ENCODE measurements at places on chromosomes 4 and X.

GRCh38 chrX:66071126-66071525 lies 31.2 kb upstream of the VSIG4 start:
- no peak for DNase-seq

- DNase-seq, result no peak
Observed at GRCh38 chrX:111743316-111743715, 62.3 kb downstream of the ALG13 start.

DNA sequence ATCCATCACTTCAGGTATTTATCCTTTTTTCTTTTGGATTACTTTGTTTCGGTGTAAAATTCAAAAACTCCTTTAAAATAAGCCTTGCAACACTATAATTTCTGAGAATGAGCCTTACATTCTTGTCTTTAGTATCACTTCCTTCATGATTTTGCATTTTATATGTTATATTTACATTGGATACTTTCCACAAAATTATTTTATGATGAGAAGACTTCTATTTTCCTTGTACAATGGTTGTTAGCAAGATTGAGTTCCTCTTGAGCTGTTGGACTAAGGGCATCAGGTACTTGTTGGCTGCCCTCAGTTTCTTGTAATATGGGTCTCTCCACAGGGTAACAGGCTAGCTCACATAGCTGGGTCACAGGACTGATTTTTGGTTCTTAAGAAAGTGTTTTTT lies 22.7 kb upstream of the HPGDS start:
- DNase-seq, result no peak

GRCh38 chr4:117376692-117377091 lies 291.3 kb upstream of the TRAM1L1 start:
- no peak for DNase-seq

- no peak for DNase-seq
Observed at GRCh38 chrX:17812763-17813162, 48.3 kb downstream of the RAI2 start.

GRCh38 chr4:79917246-79917645 lies 155.8 kb downstream of the ANTXR2 start:
- peak; percentile 16 for DNase-seq

DNA sequence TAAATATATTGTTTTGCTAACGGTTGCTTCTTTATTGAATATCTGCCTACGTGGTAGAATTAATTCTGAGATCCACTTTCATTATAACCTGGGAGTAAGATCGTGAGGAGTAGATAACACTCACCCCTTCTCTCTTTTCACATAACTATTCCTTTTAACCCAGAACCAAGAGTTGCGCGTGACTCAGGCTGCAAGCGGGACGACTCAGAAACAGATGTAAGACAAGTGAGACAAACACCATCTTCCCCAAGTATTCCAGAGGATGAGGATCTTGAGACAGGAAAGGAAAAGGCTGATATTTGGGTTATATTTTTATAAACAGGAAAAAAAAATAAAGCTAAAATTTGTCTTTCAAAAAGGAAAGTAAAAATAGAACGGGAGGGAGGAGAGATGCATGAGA lies 318.8 kb upstream of the NOCT start:
- DNase-seq, result no peak

- DNase-seq, result no peak
Observed at GRCh38 chrX:15877380-15877779, 22.8 kb upstream of the AP1S2 start.

DNA sequence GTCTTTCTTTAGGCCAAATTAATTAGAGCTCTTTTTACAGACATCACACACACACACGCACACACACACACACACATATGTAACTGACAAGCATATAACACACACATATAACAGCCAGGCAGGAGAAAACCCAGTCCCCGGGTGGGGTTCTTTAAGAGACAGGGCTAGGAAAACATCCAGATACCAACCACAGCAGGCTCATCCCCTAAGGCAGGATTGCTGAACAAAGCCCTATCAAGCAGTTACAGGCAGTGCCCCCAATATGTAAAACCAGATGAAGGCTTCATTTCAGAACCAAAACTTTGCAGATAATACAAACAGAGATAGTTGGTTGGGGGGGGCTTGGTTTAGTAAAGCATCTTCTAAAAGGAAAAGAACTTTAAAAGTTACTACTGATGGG lies 18.0 kb upstream of the FAM47E start:
- DNase-seq, result no peak

DNA sequence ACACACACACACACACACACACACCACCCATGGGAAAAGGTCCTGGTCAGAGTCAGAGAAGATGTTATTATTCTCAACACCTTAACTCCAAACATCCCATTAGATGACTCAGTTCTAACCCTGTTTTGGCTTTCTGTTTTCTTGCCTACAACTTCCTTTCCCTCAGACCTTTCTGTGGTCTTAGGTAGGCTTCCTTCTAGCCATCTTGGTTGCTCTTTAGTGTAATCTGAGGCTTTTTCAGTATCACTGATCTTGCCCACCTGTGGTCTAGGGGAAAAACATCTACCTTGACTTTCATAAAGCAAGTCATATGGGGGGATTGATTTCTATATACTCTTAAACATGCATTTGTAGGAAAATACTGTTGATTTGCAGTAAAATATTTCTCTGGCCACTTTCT lies 56.9 kb downstream of the ATG4A start:
- no peak for DNase-seq

- no peak for DNase-seq
Observed at GRCh38 chr4:139018971-139019758, 3.6 kb downstream of the NOCT start.

DNA sequence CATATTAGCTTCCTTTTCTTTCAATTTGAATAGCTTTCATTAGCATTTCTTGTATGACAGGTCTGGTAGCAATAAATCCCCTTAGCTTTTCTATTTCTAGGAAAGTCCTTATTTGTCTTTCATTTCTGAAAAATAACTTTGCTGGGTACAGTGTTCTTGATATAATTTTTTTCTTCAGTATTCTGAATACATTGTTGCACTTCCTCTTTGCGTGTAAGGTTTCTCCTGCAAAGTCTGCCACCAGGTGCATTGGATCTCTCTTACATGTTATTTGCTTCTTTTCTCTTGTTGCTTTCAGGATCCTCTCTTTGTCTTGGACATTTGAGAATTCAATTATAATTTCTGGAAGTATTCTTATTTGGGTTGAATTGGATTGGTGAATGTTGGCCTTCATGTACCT lies 663.7 kb downstream of the GRXCR1 start:
- DNase-seq, result no peak

- no peak for DNase-seq
Observed at GRCh38 chrX:53939127-53939526, 105.1 kb downstream of the PHF8 start.

DNA sequence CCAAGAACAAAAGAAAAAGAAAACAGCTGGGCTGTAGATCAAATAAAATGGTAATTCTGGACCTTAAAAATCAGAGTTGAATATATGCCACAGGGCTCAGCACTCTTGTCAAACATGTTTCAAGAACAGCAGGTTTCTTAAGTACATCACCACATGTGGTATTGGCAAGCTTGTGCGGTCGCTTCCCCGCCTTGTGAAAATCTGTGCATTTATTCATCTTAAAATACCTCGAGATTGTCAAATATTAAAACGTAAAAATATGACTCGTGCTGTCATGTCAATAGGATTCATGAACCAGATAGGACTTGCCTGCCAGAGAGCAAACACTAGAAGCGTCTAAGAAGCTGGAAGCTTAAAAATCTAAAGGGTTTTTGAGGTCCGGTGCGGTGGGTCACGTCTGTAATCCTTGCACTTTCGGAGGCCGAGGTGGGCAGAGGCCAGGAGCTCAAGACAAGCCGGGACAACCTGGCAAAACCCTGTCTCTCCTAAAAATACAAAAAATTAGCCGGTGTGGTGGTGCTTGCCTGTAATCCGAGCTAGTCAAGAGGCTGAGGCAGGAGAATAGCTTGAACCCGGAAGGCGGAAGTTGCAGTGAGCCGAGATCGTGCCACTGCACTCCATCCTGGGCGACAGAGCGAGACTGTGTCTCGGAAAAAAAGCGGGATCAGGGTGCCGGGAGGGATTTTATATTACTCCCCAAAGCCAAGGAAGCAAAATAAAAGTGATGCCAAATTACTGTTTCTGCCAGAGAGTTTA lies 40.2 kb upstream of the TMEM154 start:
- no peak for DNase-seq

GRCh38 chr4:2836391-2836859 lies 7.2 kb upstream of the ADD1 start:
- DNase-seq, result no peak

DNA sequence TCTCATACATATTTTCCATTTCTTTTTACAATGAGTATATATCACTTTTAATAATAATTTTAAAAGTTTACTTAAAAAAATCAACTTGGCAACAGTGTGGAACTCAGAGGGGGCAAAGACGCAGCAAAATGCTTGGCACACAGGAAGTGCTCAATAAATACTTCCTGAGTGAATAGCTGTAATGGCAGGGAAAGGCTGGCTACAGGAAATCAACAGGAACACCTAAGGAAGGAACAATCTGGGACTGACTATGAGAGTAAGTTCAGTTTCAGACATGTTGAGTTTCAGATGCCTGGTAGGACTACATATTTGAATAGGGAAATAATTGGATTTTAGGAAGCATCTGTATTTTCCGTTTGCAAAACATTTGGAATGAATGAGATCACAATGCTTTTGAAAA lies 137.6 kb downstream of the SCLT1 start:
- no peak for DNase-seq

- no peak for DNase-seq
Observed at GRCh38 chr4:38182334-38182998, 222.3 kb downstream of the PTTG2 start.

- no peak for DNase-seq
Observed at GRCh38 chrX:21610168-21610567, 48.0 kb downstream of the KLHL34 start.

- DNase-seq, result no peak
Observed at GRCh38 chr4:108159845-108160244, 8.9 kb downstream of the LEF1 start.

- no peak for DNase-seq
Observed at GRCh38 chrX:15430584-15430983, 46.4 kb upstream of the VEGFD start.

DNA sequence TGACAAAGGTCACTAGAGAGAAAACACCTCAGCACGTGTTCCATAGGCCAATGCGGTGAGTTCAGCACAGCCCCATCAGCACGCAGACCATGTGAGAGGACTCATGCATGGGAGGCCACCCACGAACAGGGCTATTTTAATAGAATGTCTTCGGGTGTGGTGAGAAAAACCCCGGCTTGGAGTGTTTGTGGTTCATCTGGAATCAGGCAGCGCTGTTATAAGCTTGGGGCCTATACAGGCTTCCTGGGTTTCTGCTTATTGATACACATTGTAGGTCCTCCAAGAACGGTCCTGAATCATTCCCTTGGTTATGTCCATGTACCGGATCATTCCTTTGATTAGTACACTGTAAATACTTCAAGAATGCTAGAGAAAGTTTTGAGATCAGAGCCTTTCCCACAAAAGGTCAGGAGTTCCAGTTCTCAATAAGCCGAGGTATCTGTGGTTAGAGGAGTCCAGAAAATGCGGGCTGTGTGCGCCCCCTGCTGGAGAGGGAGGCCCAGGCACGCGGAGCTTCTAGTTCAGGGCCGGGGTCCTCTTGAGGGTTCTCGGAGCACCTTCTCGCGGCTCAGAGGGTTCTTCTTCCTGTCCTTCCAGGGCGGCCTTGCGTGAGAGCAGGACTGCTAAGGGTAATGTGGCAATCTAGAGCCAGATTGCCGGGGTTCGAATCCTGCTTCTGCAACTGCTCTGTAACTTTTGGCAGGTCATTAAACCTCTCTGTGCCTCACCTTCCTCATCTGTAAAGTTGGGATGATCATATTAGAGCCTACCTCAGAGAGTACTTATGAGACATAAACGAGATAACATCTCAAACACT lies 51.8 kb downstream of the TLR10 start:
- peak; percentile 63 for DNase-seq

DNA sequence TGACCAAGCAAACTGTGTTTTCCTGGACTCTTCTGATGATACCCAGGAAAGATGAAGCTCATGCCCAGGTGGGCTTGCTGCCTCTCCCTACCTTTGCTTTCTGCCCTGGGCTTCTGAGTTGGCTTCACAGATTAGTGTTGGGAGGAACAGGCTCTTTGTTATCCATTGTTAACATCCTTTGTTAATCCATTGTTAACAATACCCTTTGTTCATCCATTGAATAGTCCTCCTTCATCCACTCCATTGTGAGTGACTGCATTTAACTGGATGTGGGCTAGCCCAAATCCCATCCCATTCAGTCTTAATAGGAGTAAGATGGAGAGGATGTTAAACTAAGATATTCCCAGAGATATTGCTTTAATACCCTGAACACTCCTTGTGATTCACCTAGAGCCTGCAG lies 199.0 kb upstream of the LNX1 start:
- DNase-seq, result no peak

DNA sequence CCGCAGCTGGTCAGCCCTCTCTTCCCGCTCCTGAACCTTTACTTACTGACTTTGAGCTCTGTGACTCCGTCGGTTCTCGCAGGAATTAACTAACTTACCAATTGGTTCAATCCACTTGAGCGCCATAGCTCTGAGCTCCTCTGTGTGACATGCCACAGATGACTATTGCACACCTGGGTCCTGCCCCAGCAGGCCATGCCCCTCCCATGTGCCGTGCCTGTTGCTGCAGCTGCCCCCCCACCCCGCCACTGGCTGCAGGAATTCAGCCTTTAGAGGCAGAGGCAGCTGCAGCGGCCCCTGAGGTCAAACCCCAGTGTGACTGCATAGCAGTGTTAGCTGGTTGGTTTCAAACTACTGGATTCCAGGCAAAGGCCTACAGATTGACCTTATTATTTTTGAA lies 70.6 kb downstream of the MTMR1 start:
- DNase-seq, result no peak

GRCh38 chr4:119302073-119302832 lies 19.7 kb downstream of the FABP2 start:
- no peak for DNase-seq

DNA sequence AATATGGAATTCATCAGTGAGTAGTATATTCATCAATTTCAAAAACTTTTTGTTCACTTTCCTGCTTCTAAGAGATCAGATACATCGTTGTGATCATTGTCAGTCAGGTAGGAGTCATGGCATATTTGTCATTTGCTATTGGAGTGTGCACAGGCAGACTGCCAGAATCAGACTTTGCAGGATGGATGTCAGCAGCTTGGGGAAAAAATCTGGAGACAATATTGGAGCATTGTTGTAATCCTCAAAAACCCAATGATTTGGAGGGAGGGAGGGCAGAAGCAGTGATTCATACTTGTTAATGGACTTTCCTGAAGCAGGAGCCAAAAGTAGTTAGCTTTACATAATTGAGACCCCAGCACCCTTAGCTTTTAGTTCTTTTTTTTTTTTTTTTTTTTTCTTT lies 59.6 kb upstream of the DRP2 start:
- DNase-seq, result no peak

DNA sequence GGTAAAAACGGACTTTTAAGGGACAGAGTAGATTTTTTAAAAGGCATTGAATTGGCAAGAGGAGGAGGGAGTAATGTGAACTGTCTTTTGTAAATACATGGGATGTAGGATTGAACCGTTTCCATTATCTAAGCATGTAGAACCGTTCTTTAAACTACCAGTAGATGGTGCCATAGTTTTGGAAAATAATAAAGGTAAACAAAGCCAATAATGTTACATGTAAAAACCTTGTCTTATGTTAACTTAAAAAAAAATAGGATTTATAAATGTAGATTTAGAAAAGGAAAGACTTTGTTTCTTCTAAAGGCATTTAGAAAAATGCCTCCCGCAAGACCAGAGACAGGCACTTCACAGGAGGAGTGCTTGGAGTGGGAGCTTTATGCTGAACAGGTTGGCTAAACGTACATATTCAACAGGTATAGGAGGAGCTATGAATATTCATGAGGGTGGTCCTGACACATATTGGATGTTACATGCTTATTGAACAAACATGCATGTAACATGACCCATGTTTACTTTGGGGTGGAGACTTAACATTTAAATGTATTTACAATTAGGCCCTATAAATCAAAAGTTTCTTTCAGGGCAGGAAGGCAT lies 45.5 kb upstream of the FAM241A start:
- DNase-seq, result peak; percentile 49
